Activated CD4-positive, alpha-beta T cell treated with anti-CD3 and anti-CD28 coated beads, Interleukin-2, amount 10 ng/mL, durations not matched to agents 24 days and 14 days (primary cell): ENCODE measurements at places on chromosomes 5 and 9. TPM values are rescaled to one million over a fixed set of nuclear protein-coding genes. Genes with fewer than 3 reads are reported as not detected.

DNA sequence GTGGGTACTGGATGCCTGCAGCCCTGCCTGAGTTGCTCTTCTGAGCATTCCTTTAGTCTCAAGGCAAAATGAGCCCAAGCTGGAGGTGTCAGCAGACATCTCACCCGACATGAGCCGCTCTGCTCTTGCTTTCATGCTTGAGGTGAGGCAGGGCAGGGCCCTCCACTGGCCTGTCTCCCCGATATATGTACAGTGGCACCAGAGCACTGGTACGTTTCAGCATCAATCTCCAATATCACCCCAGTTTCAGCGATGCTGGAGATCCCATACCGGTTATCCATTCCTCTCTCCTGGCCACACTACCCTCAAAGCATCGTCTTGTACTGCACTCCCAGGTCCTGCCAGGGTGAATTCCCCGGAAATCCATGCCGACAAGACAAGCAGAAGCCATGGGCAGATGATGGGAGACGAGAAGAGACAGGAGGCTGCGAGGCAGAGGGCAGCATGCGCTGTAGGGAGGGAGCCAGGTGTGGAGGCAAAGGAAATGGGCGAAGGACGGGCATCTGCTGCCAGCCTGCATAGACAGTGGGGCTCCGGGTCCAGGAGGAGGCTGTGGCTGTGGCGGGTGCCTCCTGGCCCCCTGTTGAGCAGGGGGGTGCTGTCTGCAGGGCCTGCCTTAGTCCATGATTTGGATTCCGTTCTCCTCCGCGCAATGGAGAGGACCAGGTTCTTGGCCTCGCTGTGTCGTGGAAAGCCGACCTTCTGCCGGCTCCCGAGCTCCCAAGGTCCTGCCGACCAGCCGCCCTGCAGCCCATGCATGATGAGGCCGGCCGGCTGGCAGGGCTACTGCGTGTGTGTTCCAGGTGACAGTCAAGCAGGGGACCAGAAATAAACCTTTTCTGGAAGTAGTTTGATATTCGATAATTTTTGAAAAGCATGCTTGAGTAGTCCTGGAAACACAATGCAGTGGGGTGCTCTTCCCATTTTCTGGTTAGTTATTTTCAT is 152.2 kb upstream of the IRX2 start:
- H3K27me3 ChIP-seq: no peaks in the 10 kb centered on the region
- H3K4me3 ChIP-seq: no peak overlapping the region
- H3K27ac ChIP-seq: no peak overlapping the region
- no peaks in the 10 kb centered on the region for H3K36me3 ChIP-seq
- H3K4me1 ChIP-seq: no peaks in the 10 kb centered on the region

DNA sequence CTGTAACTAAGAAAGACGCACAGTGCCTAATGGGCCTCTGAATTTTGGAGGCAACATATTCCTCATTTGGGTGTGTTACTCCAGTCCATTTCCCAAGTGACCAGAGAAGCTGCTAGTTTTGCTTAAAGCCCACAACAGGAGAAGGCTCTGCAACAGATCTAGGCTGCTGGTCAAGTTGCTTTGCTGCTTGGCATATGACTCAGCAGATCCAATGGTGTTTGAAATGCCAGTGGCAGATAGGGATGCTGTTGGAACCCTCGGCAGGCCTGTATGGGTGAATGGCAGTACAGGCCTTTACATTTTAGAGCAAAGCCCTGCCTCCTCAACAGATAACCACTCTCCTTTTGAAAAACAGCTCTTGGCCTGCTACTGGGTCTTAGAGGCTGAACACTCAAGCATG is 36.2 kb upstream of the ROR2 start:
- H3K4me3 ChIP-seq: no peak overlapping the region
- H3K36me3 ChIP-seq: no peaks in the 10 kb centered on the region
- no peak for DNase-seq
- H3K4me1 ChIP-seq: no peaks in the 10 kb centered on the region

DNA sequence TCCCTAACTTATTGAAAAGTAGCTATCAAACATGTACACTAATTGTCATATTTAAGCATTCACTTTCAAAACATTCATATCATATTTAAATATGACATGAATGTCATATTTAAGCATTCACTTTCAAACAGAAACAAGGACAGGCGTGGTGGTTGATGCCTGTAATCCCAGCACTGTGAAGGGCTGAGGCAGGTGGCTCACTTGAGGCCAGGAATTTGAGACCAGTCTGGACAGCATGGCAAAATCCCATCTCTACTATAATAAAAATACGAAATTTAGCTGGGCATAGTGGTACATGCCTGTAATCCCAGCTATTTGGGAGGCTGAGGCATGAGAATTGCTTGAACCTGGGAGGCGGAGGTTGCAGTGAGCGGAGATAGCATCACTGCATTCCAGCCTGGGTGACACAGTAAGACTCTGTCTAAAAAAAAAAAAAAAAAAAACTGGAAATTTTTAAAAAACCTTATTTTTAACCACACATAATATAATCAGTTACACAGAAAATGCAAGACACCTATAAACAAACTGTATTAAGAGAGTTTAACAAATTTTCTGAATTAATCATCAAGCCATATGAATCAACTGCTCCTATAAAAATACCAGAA is 88.1 kb downstream of the LPAR1 start:
- H3K27ac ChIP-seq: no peak overlapping the region
- no peak for DNase-seq
- H3K4me3 ChIP-seq: no peak overlapping the region

DNM1 gene
- total RNA-seq: 0.95 and 1.5 TPM in 2 replicates

ADRA1B gene
- not detected in 2 replicates for total RNA-seq

QSOX2 gene
- 26.4 and 28.0 TPM in 2 replicates for total RNA-seq
